Left ventricle myocardium inferior (tissue), 1 donor: ENCODE measurements at places on chromosomes 1 and 21. TPM values are rescaled to one million over a fixed set of nuclear protein-coding genes. Genes with fewer than 3 reads are reported as not detected.
A peak's percentile ranks its signal among the peaks of the same experiment; 100 is the strongest.

- no peak overlapping the region for H3K27ac ChIP-seq
- peak; percentile 91 for DNase-seq
- no peak overlapping the region for H3K4me3 ChIP-seq
- no peaks in the 10 kb centered on the region for H3K36me3 ChIP-seq
Measured at GRCh38 chr1:9490605-9491339, 48.5 kb upstream of the SLC25A33 start.

DNA sequence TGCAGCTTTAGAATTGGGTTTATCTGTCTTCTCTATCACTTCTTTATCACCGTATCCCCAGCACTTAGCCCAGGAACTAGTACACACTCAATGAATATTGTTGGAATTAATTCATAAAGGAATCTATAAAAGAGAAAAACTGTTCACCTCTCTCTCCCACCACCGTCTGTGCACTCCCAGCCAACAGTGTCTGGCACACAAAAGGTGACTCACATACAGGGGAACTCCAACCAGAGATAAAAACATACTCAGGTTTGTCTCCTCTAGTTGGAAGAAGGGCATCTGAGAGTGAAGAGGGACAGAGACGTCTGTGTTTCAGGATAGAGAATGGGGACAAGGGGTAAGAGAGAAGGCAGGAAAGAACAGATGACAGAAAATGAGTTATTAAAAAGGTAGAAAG, 10.0 kb downstream of the ITLN1 start:
- no peaks in the 10 kb centered on the region for H3K36me3 ChIP-seq
- no peak overlapping the region for H3K4me3 ChIP-seq
- no peaks in the 10 kb centered on the region for H3K27me3 ChIP-seq
- no peak for DNase-seq
- H3K4me1 ChIP-seq, result no peaks in the 10 kb centered on the region

DNA sequence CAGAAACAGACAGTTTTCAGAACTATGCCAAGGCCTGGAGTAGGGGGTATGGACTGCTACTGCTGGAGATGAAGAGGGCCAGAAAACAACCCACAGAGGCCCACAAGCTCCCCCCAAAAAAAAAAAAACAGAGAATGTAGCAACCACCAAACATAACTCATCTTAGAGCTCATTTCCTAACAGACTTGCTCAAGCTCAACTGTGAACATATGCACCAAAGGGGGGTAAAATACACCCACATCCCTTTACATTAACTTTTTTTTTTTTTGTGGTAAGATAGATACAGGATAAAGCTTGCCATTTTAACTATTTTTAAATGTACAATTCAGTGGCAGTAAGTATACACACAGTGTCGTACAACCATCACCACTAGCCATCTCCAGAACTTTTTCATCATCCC, 36.0 kb downstream of the SEC16B start:
- no peak for DNase-seq
- H3K27ac ChIP-seq, result no peak overlapping the region
- no peak overlapping the region for H3K4me3 ChIP-seq
- H3K27me3 ChIP-seq, result no peaks in the 10 kb centered on the region
- peaks cover 71% of the 10 kb centered on the region for H3K36me3 ChIP-seq

GRCh38 chr1:34108269-34108668, 56.8 kb downstream of the CSMD2 start:
- H3K4me1 ChIP-seq, result no peaks in the 10 kb centered on the region
- no peaks in the 10 kb centered on the region for H3K36me3 ChIP-seq
- DNase-seq, result no peak

- H3K27me3 ChIP-seq, result peaks cover 98% of the 10 kb centered on the region
- no peak overlapping the region for H3K4me3 ChIP-seq
- H3K27ac ChIP-seq, result no peak overlapping the region
- no peak for DNase-seq
- no peaks in the 10 kb centered on the region for H3K4me1 ChIP-seq
Measured at GRCh38 chr1:17278996-17279830, 28.8 kb upstream of the PADI4 start.

TMEM183A gene
- total RNA-seq, result 21.8 TPM

GRCh38 chr21:42685036-42685435, 31.6 kb downstream of the PDE9A start:
- no peak overlapping the region for H3K27ac ChIP-seq
- H3K27me3 ChIP-seq, result peaks cover 43% of the 10 kb centered on the region
- no peak for DNase-seq
- no peaks in the 10 kb centered on the region for H3K36me3 ChIP-seq
- H3K4me3 ChIP-seq, result peak overlapping the region; percentile 33

DNA sequence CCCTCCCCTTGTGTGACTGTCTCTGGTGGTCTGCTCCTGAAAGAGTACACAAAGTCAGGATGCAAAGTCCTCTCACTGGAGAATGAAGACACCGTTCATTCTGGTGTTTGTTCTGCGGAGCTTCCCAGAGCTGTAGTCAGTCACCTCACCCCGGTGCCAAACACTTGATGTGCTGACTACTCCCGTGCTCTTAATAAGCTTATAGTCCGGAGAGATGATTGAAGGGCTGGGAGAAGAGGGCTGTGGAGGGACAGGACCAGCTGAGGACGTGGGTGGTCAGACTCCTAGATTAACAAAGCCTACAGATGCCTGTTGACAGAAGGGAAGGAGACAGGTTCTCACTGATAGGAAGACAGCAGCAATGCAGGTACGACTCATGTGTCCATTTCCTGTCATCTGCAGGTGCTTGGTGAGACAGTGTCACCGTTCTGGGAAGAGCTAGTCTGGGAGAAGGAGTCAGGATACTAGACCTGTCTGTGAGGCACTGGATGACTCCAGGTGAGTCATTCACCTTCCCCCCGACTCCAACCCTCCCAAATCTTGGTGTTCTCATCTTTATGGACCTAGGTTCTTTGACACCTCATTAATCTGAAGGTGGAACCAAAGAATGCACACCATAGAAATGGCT, 40.4 kb upstream of the LRRN2 start:
- H3K4me1 ChIP-seq, result no peaks in the 10 kb centered on the region
- no peaks in the 10 kb centered on the region for H3K36me3 ChIP-seq
- H3K27me3 ChIP-seq, result peaks cover 98% of the 10 kb centered on the region
- H3K4me3 ChIP-seq, result no peak overlapping the region
- DNase-seq, result no peak
- H3K27ac ChIP-seq, result no peak overlapping the region

- DNase-seq, result no peak
- H3K36me3 ChIP-seq, result no peaks in the 10 kb centered on the region
- H3K27me3 ChIP-seq, result peaks cover 11% of the 10 kb centered on the region
- H3K4me3 ChIP-seq, result no peak overlapping the region
- no peak overlapping the region for H3K27ac ChIP-seq
- H3K4me1 ChIP-seq, result no peaks in the 10 kb centered on the region
Measured at GRCh38 chr1:157691285-157691920, 9.2 kb downstream of the FCRL3 start.

DNA sequence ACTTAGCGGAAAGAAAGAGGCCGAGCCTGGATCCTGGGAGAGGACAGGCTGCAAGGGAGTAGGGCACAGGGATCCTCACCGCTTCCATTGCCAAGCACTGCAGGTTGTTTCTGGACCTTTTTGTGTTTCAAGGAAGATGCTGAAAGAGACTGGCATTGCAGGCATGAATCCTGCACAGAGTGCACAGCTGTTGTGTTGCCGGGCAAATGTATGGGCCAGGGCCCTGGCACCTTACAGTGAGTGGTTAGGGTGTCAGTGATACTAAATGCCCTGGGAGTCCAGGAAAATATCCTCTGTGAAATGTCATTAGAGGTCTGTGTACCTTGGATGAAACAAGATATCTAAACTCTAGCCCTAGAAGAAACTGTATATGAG, 145.5 kb upstream of the FGGY start:
- no peaks in the 10 kb centered on the region for H3K36me3 ChIP-seq
- peaks cover 52% of the 10 kb centered on the region for H3K4me1 ChIP-seq
- H3K4me3 ChIP-seq, result peak overlapping the region; percentile 53
- no peak for DNase-seq
- H3K27ac ChIP-seq, result peak overlapping the region; percentile 87

DNA sequence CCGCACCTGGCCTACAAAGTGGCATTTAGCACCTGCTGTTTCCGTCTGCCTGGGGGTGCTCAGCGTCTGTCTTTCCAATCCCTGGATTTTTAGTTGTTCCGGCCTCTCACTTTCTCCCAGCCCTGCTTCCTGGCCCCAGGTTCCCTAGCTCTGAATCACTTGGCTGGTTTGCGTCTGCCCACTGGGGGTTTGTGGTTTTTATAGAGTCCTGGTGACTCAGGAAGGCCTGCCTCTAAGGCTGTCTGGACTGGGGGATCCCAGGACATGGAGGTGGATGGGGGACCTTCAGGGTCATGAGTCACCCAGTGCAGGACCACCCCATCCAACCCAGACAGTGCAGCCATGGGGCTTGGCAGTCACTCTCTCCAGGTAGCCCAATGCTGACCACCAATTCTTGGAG, 53.5 kb downstream of the MRPL37 start:
- no peak overlapping the region for H3K27ac ChIP-seq
- no peak overlapping the region for H3K4me3 ChIP-seq
- H3K27me3 ChIP-seq, result no peaks in the 10 kb centered on the region
- no peak for DNase-seq

DNA sequence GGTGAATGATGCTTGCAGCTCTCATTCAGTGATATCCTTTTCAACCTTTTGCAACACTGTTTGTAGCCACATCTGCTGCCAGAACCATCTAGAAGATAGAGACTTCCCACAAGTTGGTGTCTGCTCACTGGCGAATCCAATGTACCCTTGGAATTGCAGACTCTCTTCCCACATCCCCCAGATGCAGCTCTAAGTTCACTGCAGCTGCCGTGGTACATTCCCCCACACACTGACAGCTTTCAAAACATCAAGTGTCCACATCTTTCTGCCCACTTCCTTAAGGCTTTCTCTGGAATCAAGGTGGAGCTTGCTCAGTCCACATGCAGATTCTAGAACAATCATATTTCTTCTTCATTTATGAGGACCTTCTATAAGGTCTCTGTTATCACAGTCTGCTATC, 99.2 kb downstream of the PLPPR4 start:
- no peak overlapping the region for H3K4me3 ChIP-seq
- H3K36me3 ChIP-seq, result no peaks in the 10 kb centered on the region
- H3K27ac ChIP-seq, result no peak overlapping the region
- H3K4me1 ChIP-seq, result no peaks in the 10 kb centered on the region
- H3K27me3 ChIP-seq, result no peaks in the 10 kb centered on the region
- DNase-seq, result no peak

DNA sequence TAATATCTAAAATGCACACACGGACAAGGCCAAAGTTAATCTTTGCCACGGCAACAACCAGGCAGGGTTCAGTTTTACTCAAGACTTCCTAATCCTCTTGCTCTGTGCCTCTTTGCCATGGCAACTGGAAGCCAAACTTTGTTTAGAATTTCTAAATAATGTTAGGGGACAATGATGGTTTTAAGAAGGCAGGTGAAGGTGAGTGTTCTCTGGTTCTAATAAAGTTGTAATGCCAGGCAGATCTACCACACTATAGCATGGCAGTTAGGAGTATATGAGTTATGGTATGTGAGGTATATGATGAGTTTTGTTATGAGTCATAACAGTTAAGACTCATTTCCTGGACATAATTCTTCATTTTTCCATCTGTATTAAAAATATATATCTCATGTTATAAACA, 2.7 kb downstream of the PTPRC start:
- H3K4me1 ChIP-seq, result no peaks in the 10 kb centered on the region
- no peak overlapping the region for H3K4me3 ChIP-seq
- H3K27ac ChIP-seq, result no peak overlapping the region
- no peak for DNase-seq
- H3K36me3 ChIP-seq, result no peaks in the 10 kb centered on the region
- no peaks in the 10 kb centered on the region for H3K27me3 ChIP-seq

DNA sequence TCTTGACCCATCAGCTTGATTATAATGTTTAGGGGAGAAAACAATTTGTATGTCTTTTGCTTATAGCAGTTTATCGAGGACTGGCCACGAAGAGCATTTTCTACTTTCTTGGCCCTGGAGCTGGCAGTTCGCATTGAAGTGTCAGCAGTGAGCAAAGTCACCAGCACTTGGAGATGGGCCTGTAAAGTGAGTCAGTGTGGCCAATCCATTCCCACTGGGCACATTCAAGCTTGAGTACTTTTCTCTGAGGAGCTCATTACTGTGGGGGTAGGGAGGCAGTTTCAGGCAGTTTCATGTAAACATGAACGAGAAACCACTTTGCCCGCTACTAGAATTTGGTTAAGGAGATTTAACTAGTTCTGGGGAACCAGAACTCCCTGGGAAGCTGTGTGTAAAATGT, 164.8 kb downstream of the PRDM2 start:
- no peak overlapping the region for H3K4me3 ChIP-seq
- H3K36me3 ChIP-seq, result no peaks in the 10 kb centered on the region
- no peak overlapping the region for H3K27ac ChIP-seq
- H3K27me3 ChIP-seq, result peaks cover 31% of the 10 kb centered on the region
- no peak for DNase-seq

GJA9 gene
- not detected for total RNA-seq

- peak overlapping the region; percentile 57 for H3K27ac ChIP-seq
- peaks cover 39% of the 10 kb centered on the region for H3K4me1 ChIP-seq
- H3K27me3 ChIP-seq, result no peaks in the 10 kb centered on the region
- DNase-seq, result no peak
- H3K36me3 ChIP-seq, result peaks cover 64% of the 10 kb centered on the region
Measured at GRCh38 chr1:21251773-21252471, 38.3 kb downstream of the ECE1 start.

DNA sequence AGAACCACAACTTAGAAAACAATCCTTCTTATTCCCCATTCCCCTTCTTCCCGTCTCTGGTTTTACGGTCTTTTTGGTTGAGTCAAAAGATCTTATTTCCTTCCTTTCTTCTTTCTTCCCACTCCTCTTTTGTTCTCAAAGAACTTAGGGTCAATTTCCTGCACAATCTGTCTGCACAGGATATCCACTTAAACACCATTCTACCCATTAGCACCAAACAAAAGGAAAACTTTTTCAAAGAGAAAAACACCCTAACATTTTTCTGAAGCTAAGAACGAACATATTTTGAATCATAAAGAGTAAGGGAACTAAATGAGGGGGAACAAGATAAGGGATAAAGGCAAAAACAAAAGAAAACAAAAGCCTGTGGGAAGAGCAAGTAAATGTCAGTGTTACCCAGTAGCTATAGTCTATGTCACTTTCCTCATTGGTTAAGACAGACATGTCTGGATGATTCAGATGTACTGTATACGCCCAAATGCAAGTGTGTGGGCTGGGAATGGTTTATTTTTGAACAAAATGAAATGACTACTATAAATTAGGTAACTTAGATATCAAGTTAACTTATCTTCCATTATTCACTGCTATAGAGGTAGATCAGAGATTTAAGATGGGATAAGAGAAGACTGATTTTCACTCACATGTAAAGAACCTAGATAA, 59.9 kb downstream of the TOR3A start:
- peaks cover 44% of the 10 kb centered on the region for H3K4me1 ChIP-seq
- no peaks in the 10 kb centered on the region for H3K36me3 ChIP-seq
- H3K4me3 ChIP-seq, result peak overlapping the region; percentile 32
- peak overlapping the region; percentile 33 for H3K27ac ChIP-seq
- no peak for DNase-seq

RAB3B gene
- total RNA-seq, result not detected

DNA sequence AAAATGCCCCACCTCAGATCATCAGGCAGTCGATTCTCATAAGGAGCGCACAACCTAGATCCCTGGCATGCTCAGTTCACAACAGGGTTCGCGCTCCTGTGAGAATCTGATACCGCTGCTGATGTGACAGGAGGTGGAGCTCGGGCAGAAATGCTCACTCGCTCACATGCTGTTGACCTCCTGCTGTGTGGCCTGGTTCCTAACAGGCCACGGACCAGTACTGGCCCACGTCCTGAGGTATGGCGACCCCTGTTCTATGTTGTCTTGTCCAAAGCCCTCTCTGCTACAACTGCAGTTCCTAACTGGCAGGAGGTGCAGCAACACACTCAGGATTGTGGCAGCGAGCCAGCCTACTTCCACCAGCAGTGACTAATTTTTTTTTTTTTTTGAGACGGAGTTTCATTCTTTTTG, 70.6 kb downstream of the CLSTN1 start:
- H3K36me3 ChIP-seq, result peaks cover 58% of the 10 kb centered on the region
- no peak overlapping the region for H3K4me3 ChIP-seq
- H3K27me3 ChIP-seq, result no peaks in the 10 kb centered on the region
